HFF-Myc (cell line): ENCODE measurements at places on chromosomes 6 and 20.

GRCh38 chr6:157773248-157773773 is 49.7 kb upstream of the SNX9 start:
- no peak for DNase-seq

- DNase-seq: no peak
These were observed 2.7 kb downstream of the SLC32A1 start for GRCh38 chr20:38726804-38727606.

DNA sequence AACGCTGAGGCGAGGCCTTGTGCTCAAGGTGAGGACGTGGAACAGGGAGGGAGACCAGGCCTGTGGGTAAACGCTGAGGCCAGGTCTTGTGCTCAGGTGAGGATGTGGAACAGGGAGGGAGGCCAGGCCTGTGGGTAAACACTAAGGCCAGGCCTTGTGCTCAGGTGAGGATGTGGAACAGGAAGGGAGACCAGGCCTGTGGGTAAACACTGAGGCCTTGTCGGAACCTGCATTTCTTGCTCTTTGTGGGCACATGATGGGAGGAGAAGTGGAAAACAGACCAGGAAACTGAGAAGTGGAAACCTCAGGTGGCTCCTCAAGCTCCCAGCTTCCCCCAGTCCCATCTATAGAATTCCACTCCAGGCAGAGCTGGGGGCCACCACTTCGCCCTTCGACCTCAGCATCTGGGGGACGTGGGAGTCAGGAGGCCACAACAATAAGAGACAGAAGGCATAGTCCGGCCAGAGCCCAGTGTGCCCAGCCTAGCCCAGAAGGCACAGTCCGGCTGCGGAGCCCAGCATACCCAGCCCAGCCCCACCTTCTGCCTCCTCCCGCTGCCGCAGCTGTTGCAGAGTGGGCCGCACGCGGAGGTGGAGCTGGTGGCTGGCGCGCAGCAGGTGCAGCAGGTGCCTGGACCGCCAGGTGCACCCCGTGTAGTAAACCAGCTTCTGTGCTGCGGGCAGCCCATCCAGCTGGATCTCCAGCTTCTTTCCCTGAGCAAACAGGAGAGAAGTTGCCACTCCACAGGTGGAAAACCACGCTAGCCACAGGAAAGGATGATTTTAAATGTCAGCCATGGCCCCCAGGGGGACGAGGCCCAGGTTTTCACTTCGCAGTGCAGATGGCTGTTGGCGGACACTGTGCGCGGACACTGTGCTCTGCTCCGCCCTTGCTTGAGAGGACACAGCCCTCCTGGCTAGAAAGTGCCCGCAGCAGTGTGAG is 17.5 kb downstream of the FRMD1 start:
- DNase-seq: no peak

DNA sequence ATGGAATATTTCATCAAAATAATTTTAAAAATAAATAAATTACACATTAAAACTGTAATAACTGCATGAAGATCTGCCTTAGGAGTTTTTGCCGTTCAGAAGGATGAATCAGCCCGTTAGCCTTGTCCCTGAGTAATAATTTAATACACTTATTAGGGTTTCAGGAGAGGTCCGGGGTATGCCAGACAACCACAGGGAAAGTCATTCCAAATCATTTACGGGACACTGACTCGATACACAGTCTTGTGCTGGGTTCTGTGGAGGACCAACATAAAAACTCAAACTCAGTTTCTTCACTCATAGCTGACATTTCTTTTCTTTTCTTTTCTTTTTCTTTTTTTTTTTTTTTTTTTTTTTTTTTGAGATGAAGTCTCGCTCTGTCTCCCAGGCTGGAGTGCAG is 735 bp upstream of the LY6G6F start:
- DNase-seq: no peak

DNA sequence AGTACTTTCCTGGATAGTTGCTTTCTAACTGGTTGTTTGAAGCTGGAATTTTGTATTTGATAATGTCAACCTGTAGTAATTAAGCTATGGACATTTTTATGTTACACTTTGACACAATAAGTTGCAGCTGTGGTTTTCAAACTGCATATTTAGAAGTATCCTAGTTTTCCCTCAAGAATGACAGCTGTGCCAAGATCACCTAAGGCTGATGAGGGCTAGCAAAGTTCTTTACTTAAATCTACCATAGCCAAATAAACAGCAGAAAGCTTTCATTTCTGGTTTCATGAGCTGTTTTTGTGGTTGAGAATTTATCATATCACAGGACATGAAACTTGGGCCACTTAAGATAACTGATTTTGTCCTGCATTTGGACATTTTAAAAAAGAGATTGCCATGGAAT is 30.6 kb downstream of the FAM229B start:
- no peak for DNase-seq

DNA sequence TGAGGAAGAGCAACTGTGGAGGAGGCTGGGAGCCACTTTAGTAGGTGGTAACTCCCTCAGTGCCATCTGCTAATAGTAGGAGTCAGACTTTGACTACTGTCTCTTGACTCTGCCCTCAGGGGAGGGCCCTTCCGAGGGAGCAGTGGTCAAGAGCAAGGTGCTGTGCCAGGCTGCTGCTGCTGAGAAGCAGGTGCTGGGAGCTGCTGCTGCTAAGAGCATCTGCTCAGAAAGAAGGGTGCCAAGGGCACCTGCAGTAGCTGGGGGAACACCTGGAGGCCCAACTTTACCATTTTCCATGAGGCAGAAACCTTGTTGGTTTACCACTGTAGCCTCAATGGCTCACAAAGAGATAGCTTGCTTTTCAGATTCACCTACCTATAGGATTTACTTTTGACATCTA is 18.5 kb downstream of the GGTLC1 start:
- DNase-seq: no peak

DNA sequence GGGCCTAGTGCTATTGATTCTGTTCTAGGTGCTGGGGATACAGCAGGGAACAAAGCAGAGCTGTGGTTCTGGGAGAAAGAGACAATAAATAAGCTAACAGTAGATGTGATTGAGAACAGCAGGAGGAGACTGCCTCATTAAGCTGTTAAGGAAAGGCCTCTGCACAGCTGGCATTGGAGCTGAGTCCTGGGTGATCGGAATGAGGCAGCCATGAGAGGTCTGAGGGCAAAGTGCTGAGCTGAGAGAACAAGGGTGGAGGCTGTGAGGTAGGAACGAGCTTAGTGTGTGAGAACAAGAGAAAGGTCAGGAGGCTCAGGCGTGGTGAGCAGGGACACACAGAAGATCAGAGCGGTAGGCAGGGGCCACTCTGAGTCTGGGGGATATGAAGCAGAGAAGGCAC is 18.3 kb downstream of the DDX27 start:
- DNase-seq: no peak
